ENCODE measurements at places on chromosomes 7 and 10.
A peak's percentile ranks its signal among the peaks of the same experiment; 100 is the strongest.

DNA sequence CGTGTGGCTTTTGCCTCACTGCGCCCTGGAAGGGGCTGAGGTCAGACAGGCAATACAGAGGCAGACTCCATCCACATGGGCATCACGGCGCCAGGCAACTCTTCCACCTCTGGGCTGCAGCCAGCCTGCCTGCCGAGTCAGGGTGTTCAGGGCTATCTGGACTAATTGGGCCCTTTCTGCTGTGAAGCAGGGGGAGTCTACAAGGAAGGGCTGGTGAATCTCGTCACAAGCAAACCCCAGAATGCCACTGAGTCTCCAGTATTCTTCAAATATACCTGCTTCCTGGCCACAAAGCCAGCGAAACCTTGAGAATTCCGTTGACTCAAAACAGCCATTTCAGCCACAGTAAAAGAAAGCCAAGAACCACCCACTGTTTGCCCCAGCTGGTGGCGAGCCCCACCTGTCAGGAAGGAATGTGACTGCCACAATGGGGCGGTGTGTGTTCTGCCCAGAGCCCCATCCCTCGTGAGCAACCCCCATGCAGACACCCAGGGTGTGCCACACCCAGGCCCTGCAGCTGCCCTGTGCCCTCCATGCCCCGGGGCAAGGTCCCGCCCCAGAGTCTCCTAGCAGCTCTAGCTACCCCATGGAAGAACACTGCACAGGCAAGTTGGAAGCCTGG lies 117.3 kb downstream of the FAM53B start:
- DNase-seq, result peak; percentile 83

GRCh38 chr7:90816511-90817142 lies 220.5 kb downstream of the CDK14 start:
- no peak for DNase-seq

DNA sequence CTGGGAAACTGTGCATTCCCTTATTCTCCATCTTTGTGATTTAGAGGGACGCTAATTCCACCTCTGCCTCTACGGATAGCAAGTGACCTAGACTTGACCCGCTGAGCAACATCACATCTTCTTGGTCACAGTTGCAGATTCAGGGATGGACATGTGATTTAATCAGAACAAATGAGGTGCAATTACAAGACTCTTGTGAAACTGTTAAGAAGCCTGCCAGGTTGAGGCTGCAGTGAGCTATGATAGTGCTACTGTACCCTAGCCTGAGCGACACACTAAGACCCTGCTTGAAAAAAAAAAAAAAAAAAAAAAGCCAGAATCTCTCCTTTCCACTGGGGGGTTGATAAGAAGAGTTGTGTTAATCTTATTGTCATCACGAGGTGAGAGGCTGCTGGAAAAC lies 14.4 kb downstream of the MPLKIP start:
- DNase-seq, result no peak

DNA sequence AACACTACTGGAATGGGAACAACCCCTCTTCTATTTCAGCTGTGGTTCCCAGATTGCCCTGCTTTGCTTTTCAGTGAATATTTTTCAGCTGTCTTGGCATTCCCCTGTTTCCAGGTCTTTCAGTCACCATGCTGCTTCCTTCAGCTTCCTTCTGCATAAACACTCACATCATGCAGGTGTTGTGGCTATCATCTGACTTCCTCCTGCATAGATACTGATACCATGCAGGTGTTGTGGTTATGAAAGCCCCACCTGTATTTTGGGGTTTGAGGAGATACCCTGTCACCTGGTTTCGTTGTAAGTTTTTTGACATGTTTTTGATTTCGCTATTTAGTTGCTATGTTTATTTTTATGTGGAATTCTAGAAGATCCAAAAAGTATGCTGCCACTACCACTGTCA lies 71.5 kb downstream of the SLC35B4 start:
- DNase-seq, result no peak

GRCh38 chr7:92953657-92954056 lies 117.3 kb upstream of the CDK6 start:
- DNase-seq, result no peak

DNA sequence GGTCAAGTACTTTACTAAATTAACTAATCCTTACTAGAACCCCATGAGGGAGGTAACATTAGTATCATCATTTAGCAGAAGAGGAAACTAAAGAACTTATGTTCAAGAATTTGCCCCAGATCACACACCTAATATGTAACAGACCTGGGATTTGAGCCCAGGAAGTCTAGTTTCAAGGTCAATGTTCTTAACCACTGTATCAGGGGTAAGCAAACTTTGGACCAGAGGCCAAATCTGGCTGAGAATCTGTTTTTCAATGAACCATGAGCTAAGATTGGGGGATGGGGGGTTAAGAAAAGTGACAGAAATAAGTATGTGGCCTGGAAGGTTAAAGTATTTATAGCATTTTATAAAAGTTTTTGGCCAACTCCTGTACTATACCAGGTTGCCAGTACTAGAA lies 95.1 kb downstream of the ZNF248 start:
- no peak for DNase-seq

- DNase-seq, result no peak
Observed at GRCh38 chr10:71582506-71583475, 136.8 kb downstream of the C10orf105 start.

DNA sequence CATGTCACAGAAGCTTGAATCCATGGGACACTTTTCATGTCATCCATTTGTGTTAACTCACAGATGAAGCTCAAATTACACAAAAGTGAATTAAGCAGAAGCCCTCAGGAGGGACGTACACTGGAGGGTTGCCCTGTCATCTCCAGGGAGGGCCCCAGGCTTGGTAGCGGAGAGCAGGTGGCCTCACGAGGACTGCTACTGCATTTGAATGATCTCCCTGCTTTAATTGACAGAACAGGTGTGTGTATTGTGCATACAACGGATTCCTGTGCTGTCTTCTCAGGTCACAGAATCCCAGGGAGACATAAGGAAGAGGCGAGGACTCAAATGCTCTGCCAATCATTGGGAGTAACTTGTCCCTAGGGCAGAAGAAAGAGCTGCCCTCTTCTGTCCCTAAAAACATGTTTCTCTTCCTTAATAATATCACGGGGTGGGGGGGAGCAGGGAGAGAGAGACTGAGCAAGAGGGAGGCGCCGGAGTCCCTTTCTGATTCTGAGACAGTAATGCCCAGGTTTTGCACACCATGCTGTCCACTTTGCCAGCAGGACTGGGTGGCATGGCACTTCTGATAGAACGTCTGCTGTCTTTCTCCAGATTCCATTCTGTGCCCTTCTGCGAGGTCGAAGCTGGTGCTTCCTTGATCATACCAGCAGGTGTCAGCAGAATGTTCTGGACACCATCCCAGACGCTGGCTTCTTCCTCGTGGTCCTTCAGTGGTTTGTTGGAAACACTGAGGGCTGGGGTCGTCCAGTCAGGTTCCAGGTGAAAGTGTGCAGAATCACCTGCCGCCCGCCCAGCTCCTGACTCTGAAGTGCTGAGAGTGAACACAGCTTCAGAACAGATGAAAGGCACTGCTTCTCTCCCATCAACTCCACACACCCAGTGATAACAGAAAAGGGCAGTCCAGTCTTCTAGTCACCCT lies 26.2 kb upstream of the RASGEF1A start:
- DNase-seq, result peak; percentile 29

DNA sequence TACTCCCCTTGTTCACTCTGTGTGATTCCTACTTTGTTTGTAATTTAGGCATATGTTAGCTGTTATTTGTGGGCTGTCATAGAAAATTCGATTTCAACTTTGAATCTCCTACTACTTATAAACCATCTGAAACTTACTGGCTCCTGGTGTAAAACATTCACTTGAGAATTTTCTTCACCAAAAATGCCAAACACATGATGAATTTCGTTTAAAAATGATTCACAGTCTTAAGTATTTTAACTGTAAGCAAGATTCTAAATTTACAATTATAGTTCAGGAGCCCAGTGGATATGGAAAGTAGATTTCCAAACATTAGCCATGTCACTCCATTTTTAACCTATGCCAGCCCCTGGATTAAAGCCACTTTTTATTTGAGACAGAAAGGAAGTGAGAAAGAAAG lies 3.1 kb downstream of the CPED1 start:
- no peak for DNase-seq

- no peak for DNase-seq
Observed at GRCh38 chr10:106139915-106140314, 1024.6 kb downstream of the SORCS1 start.

- DNase-seq, result no peak
Observed at GRCh38 chr7:88184848-88185304, 35.0 kb downstream of the SRI start.

DNA sequence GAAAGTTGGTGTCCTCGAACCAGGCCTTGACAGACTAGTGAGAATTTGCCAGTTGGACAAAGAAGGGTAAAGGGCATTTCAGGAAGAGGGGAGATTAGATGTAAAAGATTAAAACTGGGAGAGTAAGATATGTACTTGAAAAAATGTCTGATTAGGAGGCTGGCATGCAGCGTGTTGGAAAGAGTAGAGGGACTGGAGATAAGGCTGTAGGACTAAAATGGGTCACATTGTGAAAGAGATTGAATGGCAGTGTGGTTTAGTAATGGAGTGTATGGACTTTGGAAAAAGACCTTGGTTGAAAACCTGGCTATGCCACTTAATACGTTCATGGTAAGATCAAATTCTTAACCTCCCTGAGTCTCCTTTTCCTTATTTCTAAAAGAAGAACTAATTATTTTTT lies 14.1 kb downstream of the CREM start:
- no peak for DNase-seq

DNA sequence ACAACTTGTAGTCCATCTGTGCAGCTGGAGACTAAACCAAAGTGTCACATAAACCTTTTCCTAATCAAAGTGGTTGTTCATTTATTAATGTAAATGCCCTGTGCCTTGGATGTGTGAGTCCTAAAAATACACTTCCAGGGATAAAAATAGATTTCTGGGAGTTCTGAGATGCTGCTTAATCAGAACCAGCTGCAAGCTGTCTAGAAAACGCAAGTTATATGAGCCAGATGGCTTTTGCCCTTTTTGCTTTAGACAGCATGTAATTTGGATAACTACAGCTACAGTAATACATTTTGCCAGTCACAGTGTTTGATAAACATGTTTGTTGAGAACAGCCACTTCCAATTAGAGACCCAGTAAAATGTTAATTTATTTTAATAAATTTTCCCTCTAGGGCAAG lies 185.1 kb upstream of the PRPS1L1 start:
- DNase-seq, result no peak

DNA sequence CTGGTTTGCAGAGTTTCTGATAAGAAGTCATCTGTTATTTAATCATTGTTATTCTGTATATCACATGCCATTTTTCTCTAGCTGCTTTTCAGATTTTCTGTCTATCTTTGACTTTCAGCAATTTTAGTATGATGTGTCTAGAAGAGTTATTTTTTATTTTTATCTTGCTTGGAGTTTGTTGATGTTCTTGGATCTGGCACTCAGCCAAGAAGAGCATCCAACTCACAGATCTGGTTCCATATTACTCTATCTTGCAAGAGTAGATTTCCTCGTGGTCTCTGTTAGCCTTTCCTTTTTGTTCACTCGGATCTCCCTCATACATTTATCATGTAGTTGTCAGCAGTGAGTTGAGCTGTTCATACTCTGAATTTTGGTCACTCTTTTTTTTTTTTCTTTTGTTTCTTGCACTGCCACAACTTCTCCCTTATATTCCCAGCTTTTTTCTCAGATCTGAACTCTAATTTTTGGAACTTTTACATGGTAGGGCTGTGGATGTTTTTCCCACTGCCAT lies 54.8 kb upstream of the CALCR start:
- no peak for DNase-seq

- no peak for DNase-seq
Observed at GRCh38 chr7:117123311-117123926, 170.1 kb downstream of the ST7 start.

GRCh38 chr10:64408391-64409183 lies 887.4 kb downstream of the REEP3 start:
- no peak for DNase-seq

DNA sequence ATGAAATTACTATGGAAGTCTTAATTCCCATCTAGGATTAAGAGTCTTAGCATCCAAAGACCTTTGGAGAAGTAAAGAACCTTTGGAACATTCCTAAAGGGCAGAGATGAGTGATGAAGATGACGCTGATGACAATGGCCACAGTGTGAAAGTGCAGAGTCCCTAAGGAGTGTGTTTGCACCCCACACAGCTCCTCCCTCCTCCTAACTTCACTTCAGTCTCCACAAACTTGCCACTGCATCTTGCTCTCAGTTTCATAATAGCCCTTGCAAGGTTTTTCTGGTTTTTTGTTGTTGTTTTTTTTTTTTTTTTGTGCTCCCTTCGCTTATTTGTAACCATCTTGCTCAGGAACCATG lies 117.5 kb upstream of the ANLN start:
- no peak for DNase-seq

DNA sequence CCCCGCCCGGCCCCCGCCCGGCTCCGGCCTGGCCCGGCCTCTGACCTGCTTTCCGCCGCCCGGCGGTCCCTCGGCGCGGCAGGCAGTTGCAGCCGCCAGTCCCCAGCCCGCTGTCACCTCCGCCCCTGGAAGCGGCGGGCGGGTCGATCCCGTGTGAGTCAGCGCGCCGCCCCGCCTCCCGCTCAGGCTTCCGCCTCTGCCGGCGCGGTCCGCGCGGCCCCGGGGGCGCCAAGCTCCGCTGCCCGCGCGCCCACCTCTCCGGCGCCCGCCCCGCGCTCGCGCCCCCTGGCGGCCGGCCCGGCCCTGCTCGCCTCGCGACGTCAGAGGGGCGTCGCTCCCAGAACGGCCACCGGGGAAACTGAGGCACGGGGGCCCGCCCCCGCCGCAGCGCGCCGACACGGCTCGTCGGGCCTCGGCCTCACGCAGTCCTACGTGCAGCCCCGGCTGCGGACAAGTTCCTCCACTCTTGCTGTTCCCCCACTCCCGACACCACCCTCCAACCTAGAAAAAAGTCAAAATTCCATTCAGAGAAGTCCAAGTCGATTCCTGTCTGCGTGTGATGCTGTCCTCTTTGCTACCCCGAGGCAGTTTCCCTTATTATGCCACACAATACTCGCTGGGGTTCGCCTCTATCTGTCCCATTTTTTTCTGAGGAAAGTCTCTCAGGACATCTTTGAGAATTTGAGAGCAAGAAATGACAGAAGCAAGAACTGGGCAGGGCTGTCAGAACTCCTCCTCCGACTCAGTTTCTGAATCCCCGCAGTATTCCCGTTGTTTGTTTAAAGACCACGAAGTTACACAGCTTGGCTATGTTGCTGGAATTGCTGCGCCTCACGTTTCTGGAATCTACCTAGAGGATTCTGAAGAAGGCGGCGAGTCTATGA lies at the start of gene DNMBP:
DNMBP (minus strand) TSS at position 155 of the 884 bp plus-strand sequence. CDS start 37,823 bp downstream, outside the sequence.
- DNase-seq, result peak; percentile 73

GRCh38 chr10:131821378-131822012 lies 79.3 kb upstream of the PPP2R2D start:
- DNase-seq, result no peak

DNA sequence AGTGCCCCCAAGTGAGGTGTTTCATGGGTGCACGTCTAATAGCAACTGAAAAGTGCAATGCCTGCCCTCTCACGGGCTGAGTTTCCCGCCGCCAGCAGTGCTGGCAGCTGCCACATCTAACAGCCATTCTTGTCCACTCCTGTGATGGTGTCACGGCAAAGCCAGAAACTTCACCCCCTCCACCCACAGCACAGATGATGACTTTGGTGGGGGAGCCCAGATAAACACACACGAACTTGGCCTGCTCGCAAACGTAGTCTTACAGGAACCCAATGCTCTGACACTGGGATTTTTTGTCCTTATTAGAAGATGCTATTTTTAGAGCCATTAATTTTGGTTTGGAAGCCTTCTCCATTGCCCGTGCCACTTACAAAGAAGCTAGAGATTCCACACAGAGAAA lies 26.7 kb downstream of the CPXM2 start:
- DNase-seq, result no peak

GRCh38 chr7:151373599-151373998 lies 32.0 kb downstream of the NUB1 start:
- DNase-seq, result no peak

Measured in CD4-positive, CD25-positive, alpha-beta regulatory T cell (primary cell).